ENCODE measurements at places on chromosomes 3 and 15. TPM values are rescaled to one million over a fixed set of nuclear protein-coding genes. Genes with fewer than 3 reads are reported as not detected.

The MOBP gene
- total RNA-seq, result not detected

The UBE2E1 gene
- 97.8 TPM for total RNA-seq

The CHRD gene
- total RNA-seq, result 0.55 TPM

The STAC gene
- total RNA-seq, result 0.88 TPM

The CELSR3 gene
- total RNA-seq, result 0.89 TPM

The SCG3 gene
- total RNA-seq, result not detected

The AEN gene
- total RNA-seq, result 94.3 TPM

The CSPG5 gene
- total RNA-seq, result 0.30 TPM

The BCHE gene
- 54.9 TPM for total RNA-seq

The EFCC1 gene
- not detected for total RNA-seq

The UROC1 gene
- not detected for total RNA-seq

The GPR176 gene
- total RNA-seq, result 142 TPM

The RASGRP1 gene
- 0.88 TPM for total RNA-seq

The CCR5 gene
- total RNA-seq, result not detected

The RPL35A gene
- 248 TPM for total RNA-seq

The SLCO2A1 gene
- not detected for total RNA-seq

The RTP4 gene
- not detected for total RNA-seq

All from smooth muscle cell of the umbilical artery (primary cell).